ENCODE measurements at places on chromosomes 5 and 9. TPM values are rescaled to one million over a fixed set of nuclear protein-coding genes. Genes with fewer than 3 reads are reported as not detected.

DNA sequence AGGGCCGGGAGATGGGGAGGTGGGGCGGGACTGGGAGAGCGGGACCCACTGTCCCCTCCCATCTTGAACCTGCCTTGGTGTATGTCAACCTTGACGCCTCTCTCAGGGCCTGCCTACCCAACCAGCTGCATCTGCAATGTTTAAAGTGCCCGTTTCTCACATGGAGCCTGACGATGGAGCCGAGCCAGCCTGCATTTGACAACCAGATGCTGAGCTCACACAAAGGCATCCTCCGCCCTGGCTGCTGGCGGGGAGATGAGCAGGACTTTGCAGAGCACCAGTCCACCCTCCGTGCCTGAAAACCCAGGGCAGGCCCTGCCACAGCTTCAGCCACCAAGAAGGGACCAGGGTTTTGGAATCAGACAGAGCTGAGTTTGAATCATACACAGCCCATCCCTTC lies 141.1 kb upstream of the SMIM23 start:
- no peak for DNase-seq

DNA sequence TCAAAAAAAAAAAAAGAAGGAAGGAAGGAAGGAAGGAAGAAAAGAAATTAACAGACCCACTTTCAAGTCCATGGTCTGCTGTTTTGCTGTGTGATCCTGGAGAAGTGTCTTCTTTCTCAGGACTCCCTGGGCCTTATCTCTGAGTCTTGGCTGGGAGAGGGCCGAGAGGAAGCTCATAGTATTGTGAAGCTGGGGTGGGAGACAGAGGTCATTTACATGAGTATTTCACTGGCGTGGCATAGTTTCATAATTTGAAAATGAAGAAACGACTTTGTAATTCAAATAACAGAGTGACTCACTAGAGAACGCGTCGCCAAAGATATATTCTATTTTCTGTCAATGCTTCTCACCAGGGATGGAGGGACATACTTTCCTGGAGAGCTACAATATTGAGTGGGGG lies 2.4 kb upstream of the C9orf50 start:
- DNase-seq: no peak

DNA sequence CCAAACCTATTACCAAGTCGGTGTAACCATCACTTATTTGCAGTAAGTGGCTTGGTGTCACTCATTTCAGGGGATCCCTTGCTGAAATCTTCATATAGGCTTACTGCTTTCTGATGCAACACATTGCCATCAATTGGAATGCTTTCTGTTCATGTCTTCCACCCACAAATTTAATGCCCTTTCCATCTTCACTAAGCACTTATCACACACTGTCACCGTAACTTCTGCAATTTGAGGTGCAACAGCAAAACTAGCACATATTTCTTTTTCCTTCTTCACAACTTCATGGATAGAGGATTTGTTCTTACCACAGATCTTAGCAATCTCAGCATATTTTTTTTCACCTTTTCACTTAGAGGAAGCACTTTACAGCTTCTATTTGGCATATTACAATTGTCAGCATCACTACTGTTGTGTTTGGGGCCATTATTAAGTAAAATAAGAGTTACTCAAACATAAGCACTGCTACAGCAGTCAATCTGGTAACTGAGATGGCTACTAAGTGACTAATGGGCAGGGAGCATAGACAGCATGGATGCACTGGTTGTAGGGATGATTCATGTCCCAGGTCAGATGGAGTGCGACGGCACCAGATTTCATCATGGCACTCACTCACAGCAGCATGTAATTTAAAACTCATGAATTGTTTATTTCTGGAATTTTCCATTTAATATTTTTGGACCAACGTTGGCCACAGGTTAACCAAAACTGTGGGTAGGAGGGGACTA lies 70.1 kb downstream of the PIP5K1B start:
- DNase-seq: no peak

Gene FBN2
- 0.39 TPM for total RNA-seq

Gene PIP5K1B
- total RNA-seq: 3.0 TPM

Gene ADAMTS2
- total RNA-seq: 2.4 TPM

- no peak for DNase-seq
Measured at GRCh38 chr9:109926421-109926869, 146.4 kb downstream of the PALM2AKAP2 start.

GRCh38 chr9:106753155-106753671 lies 109.8 kb upstream of the ZNF462 start:
- no peak for DNase-seq

- no peak for DNase-seq
Measured at GRCh38 chr5:62082370-62082801, 223.6 kb upstream of the KIF2A start.

Gene RNF183
- total RNA-seq: not detected

GRCh38 chr9:117542021-117542420 lies 127.2 kb upstream of the ASTN2 start:
- DNase-seq: no peak

- peak; percentile 80 for DNase-seq
Measured at GRCh38 chr5:68962757-68963484, 130.9 kb upstream of the SLC30A5 start.

- DNase-seq: peak; percentile 91
Measured at GRCh38 chr5:57494104-57495098, 11.8 kb upstream of the ACTBL2 start.

DNA sequence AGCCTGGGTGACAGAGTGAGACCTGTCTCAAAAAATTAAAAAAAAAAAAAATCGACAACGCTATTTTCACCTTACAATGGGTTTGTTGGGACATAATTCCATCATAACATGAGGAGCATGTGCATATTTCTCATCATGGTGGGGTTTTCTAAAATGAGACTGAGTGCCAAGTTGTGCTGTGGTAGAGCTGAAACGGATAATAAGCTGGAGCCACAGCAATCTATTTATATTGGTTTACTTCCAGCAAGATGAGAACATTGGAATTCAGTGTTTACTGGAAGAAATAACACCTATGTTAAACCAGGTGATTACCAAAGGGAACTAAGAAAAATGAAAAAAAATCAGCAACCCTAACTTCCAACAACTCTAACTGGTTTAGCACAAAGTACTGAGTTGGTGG lies 102.3 kb upstream of the IL6ST start:
- no peak for DNase-seq

GRCh38 chr9:134136118-134136995 lies 475 bp downstream of the WDR5 start:
- no peak for DNase-seq

DNA sequence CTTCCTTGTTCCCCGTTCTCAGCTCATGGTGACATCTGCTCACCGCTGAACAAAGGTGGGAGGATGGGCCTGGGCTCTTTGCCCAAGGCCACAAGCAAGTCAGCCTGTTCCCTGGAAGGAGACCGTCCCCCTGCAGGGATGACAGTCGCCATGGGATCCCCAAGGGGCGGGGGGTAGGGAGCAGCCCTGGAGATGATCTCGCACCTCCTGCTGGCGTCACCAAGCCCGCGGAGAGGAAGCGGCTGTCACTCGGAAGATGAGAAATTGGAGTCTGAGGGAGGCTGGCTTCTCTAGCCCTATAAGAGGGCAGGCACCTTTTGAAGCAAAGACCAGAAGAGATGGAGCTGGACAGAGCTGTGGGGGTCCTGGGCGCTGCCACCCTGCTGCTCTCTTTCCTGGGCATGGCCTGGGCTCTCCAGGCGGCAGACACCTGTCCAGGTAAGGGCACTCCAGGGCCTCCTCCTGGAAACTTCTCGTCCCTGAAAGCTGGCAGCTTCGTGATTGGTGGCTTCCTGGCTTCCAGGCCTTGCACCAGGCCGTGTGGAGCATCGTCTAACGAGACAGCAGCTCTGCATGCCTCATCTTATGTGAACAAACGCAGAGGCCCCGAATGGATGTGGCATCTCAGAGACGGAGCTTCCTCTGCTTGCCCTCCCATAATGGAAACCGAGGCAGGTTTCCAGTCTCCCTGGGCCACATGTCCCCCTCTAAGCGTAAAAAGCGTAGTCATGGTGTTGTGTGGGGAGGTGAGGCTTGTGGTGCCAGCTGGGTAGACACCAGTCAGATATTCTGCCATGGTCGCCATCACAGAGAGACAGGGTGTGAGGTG lies at the start of gene FCN2:
TSS of gene FCN2 (plus strand) at position 327 of the 829 bp plus-strand sequence. CDS start at position 339, 12 bp downstream.
- peak; percentile 78 for DNase-seq

DNA sequence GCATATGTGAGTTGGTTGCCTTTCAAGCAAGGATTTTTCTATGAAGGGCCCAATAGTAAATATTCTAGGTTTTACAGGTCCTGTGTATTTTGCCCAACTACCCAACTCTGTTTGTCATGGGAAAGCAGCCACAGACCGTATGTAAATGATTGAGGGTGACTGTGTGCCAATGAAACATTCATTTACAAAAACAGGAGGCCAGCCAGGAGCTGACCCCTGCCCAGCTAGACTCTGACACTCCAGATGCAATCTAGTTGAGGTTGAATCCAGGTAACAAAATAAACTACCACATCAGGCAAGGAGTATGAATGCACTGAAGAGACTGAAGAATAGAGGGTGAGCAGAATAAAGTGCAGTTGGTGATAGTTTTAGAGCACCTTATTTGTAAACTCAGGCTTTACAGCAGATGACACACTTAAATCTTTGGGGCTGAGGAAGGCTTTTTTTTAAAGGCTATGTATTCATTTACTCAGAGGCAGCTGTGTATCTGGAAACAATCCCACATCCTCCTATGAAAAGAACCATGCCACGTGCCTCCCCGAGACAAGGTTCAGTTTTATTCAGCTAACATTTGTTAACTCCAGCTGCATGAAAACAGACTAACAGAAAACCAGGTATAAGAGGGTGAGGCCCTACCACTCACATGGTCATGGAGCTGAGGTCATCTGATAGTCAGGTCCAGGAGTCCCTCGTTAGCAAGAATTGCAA lies 60.7 kb downstream of the SLC1A1 start:
- DNase-seq: no peak

- DNase-seq: no peak
Measured at GRCh38 chr9:127652733-127653132, 40.7 kb downstream of the STXBP1 start.

All from lower leg skin (tissue), 4 donors.